ENCODE measurements at places on chromosomes 16 and 17.

- no peak for DNase-seq
Observed at GRCh38 chr16:88516601-88517061, 53.6 kb upstream of the ZC3H18 start.

DNA sequence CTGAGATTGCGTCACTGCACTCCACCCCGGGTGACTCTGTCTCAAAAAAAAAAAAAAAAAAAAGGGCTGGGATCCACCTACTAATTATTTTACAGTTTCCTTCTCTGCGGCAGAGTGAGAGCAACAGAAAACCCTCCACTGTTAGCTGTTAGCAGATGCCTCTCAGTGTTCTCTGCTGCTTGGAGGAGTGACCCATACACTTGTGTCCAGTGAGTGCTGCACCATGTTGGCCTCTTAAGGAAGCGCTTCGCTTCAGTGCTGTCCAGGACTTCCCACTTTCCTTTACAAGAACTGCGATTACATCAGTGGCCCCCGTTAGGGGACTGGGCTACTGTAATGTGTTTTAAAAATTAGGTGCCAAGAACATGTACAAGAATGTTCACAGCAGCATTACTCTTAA lies 18.4 kb upstream of the CLEC18B start:
- no peak for DNase-seq

DNA sequence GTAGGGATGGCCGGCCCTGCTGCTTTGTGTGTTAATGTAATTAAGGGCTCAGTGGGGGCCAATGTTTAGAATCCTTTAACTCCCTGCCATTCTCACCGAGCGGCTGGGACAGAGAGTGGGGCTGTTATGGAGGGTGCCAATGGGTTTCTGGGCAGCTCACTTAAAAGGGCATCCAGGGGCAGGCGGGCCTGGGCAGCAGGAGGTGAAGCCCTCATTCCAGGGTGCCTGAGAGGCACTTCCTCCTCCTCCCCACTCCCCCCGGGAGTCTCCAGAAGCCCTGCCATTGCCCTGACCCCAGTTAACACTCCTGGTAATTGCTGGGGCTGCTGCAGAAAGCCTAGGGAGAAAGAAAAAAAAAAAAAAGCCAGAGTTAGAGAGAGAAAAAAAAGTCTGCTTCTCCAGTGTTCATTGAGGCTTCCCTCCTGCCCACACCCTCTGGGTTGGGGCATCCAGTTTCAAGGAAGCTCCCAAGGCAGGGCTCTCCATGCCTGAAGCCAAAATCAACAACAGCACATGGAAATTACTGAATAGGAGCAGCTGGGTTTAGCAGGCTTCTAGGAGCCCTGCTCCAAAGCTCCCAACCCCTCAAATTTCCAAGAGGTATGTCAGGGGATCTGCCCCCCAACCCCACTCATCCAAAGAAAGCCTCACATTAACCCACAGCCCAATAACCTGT lies 28.0 kb downstream of the CUEDC1 start:
- DNase-seq, result no peak

GRCh38 chr16:50522324-50522723 lies 25.9 kb upstream of the NKD1 start:
- DNase-seq, result no peak

DNA sequence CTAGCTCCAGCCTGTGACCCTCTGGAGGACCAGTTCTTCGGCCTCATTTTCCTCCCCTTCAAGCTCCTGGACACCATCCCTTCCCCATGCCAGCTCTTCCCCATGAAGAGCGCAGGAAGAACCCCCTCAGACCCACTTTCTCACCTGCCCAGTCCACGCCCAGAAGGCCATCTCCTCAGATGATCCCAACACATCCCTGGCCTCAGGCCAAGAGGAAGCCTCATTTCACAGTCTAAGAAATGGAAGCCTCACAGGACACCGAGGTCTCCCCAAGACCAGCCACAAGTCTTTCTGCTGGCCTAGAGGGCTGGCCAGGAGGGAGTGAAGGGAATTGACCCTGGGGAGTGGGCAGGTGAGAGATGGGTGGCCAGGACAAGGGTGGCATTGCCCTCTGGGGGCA lies 8.0 kb downstream of the SPATA32 start:
- DNase-seq, result no peak

DNA sequence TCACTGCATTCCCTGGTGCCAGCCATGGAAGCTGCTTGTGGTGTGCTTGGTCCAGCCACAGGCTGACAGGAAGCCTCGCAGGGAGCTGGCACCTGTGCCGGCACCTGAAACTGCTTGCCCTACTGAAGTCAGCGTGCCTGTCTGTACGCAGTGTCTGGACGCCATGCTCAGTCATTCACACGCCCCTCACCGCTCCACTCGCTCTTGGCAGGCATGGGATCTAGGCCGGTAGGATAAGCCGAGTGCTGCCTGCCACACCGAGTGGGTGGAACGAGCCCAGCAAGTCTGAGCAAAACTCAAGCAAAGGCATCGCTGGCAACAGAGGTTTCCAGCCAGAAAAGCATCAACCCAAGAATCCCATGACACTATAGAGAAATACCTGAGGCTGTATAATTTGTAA lies 350.6 kb downstream of the CDH11 start:
- DNase-seq, result no peak

- DNase-seq, result peak; percentile 53
Observed at GRCh38 chr17:30323895-30324319, 9.9 kb downstream of the TMIGD1 start.

DNA sequence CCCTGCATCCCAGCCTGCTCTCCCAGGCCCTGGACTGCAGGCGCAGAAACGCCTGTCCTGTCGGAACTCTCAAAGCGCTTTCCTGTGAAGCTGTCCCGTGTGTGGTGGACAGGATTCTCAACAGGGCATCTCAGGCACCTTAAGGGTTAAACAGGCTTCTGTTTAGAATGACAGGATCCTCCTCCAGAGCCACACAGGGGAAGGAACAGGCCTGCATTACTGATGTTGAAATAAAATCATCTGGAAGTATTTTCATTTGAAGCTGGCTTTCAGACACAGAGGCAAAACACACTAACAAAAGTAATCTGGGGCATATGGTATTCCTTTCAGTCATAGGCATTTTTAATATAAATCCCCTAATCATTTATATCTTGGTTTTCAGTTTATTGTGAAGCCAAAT lies 7.4 kb downstream of the HS3ST3A1 start:
- DNase-seq, result no peak

DNA sequence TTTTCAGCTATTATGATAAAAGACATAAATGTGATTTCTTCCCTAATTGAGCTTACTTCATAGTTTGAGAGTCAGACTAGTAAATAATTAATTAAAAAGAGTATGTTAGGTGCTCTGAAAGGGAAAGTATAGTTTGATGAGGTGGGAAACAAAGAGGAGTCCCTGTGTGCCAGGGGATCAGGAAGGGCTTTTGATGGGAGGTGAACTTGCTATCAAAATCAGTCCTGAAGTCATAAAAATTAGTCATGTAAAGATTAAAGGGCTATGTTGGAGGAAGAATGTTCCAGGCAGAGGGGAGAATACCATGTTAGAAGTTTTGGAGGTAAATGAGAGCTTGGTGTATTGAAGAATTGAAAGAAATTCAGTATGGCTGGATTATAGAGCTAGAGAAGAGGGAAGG lies 31.0 kb downstream of the NFAT5 start:
- no peak for DNase-seq

DNA sequence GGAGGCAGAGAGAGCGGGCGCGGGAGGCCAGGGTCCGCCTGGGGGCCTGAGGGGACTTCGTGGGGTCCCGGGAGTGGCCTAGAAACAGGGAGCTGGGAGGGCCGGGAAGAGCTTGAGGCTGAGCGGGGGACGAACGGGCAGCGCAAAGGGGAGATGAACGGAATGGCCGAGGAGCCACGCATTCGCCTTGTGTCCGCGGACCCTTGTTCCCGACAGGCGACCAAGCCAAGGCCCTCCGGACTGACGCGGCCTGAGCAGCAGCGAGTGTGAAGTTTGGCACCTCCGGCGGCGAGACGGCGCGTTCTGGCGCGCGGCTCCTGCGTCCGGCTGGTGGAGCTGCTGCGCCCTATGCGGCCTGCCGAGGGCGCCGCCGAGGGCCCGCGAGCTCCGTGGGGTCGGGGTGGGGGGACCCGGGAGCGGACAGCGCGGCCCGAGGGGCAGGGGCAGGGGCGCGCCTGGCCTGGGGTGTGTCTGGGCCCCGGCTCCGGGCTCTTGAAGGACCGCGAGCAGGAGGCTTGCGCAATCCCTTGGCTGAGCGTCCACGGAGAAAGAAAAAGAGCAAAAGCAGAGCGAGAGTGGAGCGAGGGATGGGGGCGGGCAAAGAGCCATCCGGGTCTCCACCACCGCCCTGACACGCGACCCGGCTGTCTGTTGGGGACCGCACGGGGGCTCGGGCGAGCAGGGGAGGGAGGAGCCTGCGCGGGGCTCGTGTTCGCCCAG lies 1.2 kb upstream of the CBX4 start:
- peak; percentile 10 for DNase-seq

DNA sequence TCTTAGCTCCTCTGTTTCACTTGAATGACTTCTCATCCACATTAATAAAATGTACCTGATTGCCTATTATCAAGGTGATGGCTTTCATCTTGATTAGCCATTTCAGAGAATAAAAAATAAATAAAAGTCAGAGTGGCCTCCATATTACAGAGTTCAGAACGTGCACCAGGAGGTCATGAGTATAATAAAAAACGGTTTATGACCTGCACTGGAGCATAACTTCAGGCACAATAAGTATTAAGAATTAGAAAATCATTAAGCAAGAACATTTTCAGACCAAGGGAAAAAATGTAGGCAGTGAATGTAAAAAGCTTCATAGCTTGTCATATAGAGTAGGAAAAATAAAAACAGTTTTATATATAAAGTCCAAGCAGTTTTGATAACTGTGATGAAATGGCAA lies 11.4 kb downstream of the METTL9 start:
- DNase-seq, result no peak

- DNase-seq, result no peak
Observed at GRCh38 chr17:70871180-70871818, 702.0 kb downstream of the KCNJ2 start.

- no peak for DNase-seq
Observed at GRCh38 chr17:63505341-63505740, 17.8 kb upstream of the KCNH6 start.

DNA sequence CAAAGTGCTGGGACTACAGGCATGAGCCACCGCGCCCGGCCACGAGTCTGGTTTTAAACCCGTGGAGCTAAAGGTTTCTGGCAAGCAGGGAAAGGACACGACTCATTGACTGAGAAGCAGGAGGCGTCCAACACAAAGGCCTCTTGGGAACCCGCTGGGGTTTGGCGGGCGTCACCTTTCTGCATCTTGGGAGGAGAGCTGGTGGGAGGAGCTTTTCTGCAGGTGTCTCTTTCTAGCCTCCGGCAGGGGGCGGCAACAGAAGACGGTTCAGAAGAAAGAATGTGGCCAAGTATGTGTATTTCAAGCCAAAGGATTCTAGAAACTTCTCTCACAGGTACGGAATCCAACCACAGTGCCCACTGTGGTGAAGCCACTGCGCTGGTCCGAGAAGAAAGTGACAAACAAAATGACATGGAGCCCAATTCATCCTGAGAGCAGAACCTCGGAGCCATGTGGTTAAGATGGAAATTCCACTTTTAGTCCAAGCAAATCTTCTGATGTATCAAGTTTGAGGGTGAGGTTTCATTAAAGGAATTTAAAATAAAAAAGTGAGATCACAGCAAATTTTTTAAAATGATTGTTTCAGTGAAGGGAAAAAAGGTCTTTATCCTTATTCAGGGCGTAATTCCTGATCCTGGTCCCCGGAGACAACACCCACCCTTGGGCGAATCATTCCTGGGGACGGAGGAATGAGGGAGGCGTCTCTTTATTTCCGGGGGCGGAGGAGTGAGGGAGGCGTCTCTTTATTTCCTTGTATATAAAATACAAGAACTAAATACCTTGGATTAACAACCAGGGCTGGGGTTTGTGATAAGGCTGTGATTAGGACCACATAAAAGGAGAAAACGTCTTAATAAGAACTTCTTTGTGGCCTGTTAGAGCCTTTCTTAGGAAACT lies 97.6 kb downstream of the MRM3 start:
- DNase-seq, result peak; percentile 65

- DNase-seq, result no peak
Observed at GRCh38 chr17:63550817-63551639, 751 bp downstream of the DCAF7 start.

DNA sequence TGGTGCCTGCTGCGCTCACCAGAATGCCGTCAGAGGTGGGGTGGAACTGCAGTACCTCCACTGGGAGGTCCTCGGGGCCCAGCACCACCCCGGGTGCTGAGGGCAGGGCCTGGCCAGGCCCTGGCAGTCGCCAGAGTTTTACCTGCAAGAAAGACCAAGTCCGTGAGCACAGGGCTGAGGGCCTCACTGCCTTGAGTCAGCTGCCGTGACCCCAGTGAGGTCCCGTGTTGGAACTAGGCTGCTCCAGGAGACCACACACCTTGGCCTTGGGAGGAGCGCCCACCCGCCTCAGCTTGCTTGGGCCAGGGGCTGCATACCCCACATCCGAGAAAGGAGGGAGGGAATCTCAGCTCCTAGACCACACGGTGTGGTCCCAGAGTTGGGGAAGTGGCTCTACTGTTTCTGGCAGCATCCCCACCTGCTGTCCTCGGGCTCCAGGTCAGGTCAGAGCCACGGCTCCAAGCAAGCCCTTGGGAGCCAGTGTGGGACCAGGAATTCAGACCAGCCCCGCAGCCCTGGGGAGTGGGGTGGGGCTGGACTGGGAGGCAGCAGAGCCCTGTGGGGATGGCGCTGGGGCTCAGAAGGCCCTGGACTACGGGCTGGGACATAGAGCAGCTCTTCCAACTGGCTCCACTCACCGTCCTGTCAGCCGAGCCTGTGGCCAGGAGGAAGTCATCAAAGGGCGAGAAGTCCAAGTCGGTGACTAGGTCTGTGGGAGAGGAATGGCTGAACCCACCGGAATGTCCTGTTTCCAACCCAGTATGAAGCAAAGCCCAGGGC lies 8.7 kb downstream of the CORO7 start:
- no peak for DNase-seq

GRCh38 chr17:15973016-15973415 lies 26.5 kb downstream of the ZSWIM7 start:
- no peak for DNase-seq

DNA sequence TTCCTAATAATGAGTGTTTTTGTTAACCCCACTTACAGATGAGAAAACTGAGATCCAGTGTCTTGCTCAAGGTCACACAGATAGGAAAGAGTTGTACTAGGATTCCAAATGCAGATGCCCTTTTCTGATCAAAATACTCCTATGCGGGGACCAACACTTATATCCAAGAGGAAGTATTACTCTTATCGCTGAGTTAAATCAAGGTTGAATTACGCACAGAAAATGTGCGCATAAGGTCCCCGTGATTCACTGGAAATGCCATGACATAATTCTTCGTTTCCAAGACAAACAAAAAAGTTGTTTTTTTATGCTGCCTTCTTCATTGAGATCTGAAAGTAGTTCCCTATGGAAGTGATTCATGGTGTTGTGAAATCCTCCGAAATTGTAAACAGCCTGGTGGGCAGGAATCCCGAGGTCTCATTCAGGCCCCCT lies 463.8 kb upstream of the HSBP1 start:
- DNase-seq, result no peak

- DNase-seq, result no peak
Observed at GRCh38 chr16:6096931-6097670, 999.5 kb upstream of the EEF2KMT start.

GRCh38 chr17:49571283-49571682 lies 4.4 kb upstream of the NXPH3 start:
- no peak for DNase-seq

DNA sequence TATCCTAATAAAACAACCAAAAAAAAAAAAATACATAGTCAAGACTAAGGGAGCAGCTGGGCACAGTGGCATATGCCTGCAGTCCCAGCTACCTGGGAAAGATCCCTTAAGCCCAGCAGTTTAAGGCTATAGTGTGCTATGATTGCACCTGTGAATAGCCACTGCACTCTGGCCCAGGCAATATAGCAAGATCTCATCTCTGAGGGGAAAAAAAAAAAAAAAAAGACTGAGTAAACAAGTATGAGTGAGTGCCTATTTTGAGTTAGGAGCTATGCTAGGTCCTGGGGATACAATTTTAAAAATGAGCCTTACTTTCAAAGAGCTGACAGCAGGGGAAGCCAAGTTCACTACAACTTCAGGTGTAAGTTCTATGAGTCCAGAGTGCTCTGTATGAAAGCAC lies 55.4 kb downstream of the GRB2 start:
- DNase-seq, result no peak
